ENCODE measurements at places on chromosomes 3 and 15.

DNA sequence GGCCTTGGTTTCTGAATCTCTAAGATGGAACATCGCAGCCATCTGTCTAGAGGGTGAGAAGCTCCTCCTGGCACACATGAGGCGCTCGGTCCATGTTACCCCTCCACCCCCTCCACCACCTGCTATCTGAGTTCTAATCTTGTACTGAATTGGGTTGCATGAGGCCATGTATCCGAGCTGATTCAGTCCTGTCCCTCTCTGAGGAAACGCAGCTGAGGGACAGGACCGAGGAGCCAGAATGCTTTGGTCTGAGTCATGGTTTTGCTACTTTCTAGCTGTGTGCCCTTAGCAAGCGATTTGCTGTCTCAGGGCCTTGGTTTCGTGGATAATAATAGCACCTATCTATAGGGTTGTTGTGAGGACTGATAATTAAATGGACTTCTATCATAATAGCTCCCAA lies 87.8 kb upstream of the SEC13 start:
- DNase-seq: no peak

DNA sequence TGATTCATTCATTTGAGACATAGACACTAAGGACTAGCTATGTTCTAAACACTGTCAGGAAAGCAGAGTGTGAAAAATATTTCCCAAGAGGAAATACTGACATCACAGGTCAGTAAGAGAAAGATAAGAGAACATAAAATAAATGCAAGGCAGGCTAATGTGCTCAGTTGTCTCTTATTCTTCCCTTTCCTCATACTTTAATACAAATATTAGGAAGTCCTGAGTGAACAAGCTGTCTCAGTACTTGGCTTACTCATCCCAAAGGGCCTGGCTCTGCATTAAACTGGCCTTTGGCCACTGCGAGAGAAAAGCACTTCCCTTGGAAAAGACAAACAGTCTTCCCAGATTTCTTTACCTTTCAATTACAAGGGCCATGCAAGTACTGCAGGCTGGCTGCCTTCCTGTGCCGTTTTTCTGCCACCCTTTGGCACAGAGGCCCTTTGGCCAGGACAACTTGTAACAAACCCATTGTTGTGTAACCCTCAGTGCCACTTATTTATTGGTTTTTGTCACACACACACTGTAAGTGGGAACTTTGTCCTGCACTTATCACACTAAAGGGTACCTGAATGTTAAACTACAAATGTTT lies 31.7 kb downstream of the EDC3 start:
- no peak for DNase-seq

- DNase-seq: peak; percentile 77
Measured at GRCh38 chr3:31462050-31462569, 70.6 kb upstream of the STT3B start.

- DNase-seq: no peak
Measured at GRCh38 chr15:38058596-38059075, 124.2 kb downstream of the TMCO5A start.

DNA sequence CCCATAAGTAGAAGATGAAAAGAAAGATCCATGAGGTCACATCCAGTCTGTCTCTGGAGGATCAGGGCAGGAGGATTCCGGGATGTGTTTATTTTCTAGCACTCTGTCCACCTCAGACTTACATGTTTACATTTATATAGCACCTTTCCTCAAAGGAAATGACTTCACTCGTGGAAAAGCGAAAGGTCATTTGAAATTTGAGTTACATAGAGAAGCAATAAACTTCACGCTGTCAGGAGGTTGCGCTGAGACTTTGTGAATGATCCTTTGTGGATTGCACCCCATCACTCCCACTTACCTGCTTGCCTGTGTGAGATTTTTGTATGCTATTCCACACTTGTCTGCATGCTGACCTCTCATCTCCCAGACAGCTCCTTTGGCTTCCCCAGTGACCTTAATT lies 540.5 kb downstream of the AGBL1 start:
- DNase-seq: no peak

DNA sequence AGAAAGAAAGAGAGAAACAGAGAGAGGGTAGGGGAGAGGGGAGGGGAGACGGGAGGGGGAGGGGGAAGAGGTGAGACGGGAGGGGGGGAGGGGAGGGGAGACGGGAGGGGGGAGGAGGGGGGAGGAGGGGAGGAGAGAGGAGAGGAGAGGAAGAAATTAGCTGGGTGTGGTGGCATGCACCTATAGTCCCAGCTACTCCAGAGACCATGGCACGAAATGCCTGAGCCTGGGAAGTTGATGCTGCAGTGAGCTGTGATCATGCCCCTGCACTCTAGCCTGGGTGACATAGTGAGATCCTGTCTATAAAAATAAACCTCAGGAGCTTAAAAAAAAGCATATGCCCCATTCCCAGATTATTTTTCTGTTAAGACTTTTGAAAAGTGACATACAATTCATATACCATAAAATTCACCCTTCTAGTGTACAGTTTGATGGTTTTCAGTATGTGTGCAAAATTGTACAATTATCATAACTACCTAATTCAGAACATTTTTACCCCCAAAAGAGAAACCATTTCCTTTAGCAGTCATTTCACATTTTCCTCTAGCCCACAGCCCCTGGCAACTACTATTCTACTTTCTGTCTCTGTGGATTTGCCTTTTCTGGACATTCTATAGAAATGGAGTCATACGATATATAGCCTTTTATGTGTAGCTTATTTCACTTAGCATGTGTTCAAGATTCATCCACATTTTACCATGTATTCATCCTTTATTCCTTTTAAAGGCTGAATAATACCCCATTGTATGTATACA lies 699.6 kb downstream of the FHIT start:
- no peak for DNase-seq

- no peak for DNase-seq
Measured at GRCh38 chr15:67701669-67702068, 123.6 kb upstream of the SKOR1 start.

DNA sequence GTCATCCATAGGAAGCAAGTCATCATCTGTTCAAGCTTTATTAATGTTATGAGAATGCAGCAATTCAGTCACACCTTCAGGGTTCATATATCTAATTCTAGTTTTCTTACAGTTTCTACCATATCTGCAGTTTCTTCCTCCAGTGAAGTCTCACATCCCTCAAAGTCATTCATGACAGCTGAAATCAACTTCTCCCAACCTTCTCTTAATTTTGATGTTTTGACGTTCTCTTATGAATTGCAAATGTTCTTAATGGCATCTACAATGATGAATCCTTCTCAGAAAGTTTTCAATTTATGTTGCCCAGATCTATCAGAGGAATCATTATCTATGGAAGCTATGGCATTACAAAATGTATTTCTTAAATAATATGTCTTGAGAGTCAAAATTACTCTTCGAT lies 210.4 kb upstream of the ZBTB20 start:
- no peak for DNase-seq

- DNase-seq: no peak
Measured at GRCh38 chr3:55819005-55819404, 331.9 kb upstream of the WNT5A start.

DNA sequence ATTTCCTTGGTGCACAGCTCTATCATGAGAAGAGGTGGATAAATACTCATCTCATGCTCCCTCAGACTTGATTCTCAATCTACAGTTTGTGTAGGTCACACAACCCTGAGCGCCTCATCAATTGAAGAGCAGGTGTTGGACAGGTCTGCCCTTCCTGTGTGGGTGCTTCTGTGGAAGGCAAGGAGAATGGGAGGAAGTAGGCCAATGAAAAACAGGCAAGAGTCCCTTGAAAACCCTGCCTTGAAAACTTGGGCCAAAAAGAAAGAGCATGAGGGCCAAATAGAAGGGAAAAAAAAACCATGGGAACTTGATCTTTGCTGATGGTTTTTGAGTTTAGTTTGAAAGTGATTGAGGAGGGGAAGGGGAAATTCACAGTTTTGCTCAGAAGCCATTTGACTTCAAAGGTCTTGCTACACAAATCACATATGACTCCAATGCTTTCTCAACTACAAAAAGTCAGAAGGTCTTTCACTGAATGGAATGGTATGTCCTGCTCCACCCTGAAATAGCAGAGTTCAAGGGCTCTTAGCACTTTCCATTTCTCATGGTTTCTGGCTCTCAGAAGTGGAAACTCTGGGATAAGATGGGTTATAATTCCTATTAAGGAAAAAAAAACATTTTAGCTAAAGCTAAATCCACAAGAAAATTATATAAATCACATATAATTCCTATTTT lies 37.2 kb upstream of the TM4SF1 start:
- no peak for DNase-seq

DNA sequence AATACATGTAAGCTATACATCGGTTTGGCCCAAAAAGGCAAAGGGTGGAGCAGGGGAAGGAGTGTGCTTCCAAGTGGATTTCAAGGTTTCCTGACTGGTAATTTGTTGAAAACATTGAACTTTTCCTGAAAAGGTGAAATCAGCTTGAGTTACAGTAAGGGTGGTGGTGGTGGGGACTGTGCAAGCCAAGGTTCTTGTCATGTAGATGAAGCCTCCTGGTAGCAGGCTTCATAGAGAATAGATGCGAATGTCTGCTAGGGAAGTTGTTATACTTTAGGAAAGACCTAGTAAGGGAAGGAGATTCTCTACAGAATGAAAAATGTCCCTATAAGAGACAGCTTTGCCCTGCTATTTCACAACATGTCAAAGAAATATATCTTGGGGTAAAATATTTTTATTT lies 528.2 kb upstream of the CBLB start:
- DNase-seq: no peak

Data from AML-193 (cell line).